NCI-H1092 treated with DMSO at 0.1 percent for 48 hours (cell line): ENCODE measurements at places on chromosomes 16 and 17.

GRCh38 chr17:8326511-8327302 lies 12.9 kb upstream of the ODF4 start:
- DNase-seq = peak; percentile 8

- DNase-seq = peak; percentile 55
Observed at GRCh38 chr17:46979147-46979863, at the start of gene RPRML. TSS of gene RPRML (minus strand) at chr17:46979253. CDS start at chr17:46979007, 246 bp downstream.

DNA sequence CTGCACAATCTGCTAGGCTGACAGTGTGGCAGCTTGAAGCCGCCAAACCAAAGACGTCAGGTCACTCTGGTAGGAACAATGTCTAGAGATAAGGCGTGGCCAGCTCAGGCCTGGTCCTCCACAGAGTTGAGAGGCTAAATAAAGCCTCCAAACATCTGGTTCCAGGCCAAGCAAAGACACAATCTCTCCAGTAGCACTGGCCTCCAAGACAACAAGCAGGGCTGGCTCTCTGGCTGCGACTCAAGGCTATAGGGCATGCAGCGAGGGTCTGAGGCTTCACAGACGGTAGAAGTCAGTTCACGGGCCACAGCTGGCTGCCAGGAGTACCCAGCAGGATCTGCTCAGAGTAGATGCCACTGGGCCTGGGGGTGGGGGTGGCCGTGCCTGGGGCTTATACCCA lies 75.6 kb downstream of the ABR start:
- DNase-seq = no peak

GRCh38 chr16:23062524-23062923 lies 86.7 kb downstream of the USP31 start:
- no peak for DNase-seq

DNA sequence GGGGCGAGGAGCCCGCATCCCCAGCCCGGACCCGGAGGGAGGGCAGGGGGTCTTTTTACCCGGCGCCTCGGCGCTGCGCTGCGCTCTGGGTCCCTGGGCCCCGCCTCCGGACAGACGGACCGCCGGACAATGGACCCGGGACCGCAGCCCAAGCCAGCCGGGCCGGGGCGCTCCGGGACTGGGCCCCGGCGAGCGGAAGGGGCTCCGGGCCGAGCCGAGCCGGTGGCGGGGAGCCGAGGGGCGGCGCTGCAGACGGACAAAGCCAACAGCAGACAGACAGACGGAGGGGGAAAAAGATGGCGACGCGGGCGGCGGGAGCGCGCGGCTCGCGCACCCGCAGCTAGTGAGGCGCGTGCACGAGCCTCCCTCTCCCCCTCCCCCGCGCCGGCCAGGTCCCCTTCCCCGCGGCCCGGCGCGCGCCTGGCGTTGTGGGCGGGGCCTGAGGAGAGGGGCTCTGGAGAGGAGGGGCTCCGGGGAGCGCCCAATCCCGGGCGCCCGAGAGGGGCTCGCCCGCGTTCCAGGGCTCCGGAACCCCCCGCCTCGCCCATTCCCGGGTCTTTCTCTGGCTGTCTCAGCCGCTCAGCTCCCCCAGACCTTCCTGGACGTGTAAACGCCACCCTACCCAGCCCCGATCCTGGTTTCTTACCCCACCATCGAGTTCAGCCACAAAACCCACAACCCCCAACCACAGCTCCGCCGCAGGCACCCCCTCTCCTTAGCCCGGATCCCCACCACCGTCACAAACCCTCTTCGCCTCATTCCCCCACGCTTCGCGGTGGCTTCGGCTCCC lies at the start of gene ZNF821:
ZNF821 (minus strand) TSS at position 334 of the 790 bp plus-strand sequence. CDS start 4,236 bp downstream, outside the sequence.
- DNase-seq = peak; percentile 79

DNA sequence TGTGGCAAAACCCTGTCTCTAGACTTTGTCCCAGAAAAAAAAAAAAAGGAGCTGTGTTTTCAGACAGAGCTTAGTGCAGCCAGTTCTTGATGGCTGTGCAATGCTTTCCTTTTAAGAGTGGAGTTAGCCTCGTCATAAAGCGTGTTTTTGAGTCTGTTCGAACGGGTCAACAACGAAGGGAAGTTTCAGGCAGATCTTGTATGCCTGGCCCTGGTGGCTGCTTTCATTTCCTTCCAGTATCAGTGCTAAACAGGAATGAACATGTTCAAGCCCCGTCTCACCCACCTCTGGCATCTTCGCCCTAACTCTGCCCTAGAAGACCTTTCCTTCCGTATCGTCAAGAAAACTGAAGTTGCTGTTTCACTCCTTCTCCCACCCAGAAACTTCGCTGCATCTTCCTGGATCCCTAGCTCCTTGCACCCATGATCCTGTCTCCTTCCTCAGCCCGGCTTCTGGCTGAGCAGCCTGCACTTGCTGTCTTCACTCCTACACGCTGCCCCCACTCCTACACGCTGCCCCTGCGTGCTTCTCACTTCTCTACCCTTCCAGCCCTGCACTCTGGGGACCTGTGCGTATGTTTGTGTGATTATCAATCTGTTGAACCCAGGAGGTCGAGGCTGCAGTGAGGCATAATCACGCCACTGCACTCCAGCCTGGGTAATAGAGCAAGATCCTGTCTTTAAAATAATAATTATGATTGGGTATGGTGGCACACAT lies 55.3 kb downstream of the USP10 start:
- no peak for DNase-seq

- DNase-seq = no peak
Observed at GRCh38 chr16:4077174-4077649, 39.0 kb downstream of the ADCY9 start.

DNA sequence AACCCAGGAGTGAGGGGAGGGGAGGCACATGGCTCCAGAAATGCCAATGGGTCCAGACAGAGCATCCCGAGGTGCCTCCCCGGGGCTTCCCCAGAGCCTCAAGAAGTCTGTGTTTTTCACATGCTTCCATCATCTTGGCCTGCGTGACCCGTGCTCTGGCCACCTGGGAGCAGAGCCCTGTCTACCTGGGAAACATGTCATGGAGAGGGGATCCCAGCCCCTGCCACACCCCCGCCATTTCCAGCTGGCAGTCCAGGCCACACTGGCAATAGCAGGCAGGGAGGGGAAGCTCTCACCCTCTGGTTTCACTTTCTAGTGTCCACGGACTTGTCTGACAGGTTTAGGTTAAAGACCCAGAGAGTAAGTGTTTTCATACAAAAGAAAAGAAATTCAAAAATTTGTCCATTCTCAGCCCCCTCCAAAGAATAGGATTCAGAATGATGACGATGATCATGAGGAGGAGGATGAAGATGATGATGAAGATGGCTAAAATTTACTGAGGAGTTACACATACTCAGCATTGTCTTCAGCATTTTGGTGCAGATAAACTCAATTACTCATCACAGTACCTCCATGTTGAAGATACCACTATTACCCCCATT lies 9.0 kb downstream of the SMIM5 start:
- no peak for DNase-seq

- DNase-seq = no peak
Observed at GRCh38 chr16:82425661-82426060, 201.1 kb upstream of the CDH13 start.

DNA sequence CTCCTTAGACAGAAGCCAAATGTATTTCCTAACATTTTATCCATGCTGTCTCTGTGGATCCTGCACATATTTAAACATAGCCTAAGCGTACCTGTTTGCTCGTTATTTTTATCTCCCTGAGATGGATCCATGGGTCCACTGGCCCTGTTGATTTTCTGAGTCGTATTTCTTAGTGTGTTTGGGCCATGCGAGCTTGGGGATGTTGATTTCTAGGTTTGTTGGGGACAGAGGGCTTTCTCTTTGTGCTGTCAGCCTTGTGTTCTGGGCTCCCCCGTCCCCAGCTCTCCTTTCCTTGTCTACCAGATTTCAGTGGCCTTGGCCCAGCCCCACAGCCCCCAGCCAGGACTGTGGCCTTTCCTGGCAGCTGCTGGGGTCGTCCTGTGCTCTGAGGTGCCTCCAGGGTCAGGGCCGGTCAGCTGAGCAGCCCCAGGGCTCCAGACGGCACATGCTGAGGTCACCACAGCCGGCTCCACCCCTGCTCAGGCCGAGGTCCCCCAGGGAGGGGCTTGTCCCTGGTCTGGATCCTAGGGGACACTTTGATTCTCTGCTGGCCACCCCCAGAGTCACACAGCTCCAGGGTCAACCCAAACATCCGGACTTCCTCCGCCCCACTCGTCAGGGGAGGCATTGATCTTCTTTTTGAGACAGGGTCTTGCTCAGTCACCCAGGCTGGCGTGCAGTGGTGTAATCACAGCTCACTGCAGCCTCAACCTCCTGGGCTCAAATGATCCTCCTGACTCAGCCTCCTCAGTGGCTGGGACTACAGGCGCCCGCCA lies 4.4 kb downstream of the SSTR5 start:
- no peak for DNase-seq

- DNase-seq = no peak
Observed at GRCh38 chr16:67846063-67846319, 742 bp upstream of the NUTF2 start.

DNA sequence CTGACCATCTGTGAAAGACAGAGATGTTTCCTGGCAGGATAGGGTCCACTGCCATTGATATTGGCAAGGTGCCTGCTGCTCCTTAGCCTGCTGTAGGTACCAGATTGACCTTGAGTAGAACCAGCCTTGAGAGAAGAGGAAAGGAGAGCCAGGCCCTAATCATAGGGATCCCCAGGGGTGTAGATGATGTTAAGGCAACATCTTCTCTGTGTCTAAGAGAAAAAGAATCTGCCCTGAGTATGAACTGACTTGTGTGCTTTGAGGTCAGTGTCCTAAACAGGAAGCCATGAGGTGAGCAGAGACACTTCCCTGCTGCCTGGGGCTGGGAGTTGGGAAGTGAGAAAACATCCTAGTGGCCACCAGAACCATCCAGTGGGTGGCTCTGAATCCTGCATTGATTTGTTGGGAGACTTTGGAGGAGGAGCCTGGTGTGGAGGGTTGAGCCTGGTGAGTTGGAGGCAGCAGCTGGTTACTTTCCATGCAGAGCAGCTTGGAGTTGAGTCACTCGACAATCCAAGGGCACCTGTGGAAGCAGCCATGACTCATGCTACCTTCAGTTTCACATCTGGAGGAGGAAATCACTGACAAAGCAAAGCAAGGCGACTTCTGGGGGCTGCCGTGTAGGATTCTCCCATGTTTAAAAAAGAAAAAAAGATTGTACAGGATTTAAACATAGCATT lies 47.8 kb downstream of the BMERB1 start:
- no peak for DNase-seq

- peak; percentile 89 for DNase-seq
Observed at GRCh38 chr17:68101075-68101986, 65.8 kb downstream of the KPNA2 start.

GRCh38 chr16:6498858-6499257 lies 833.8 kb upstream of the RBFOX1 start:
- DNase-seq = no peak

- DNase-seq = no peak
Observed at GRCh38 chr17:55072898-55073297, 104.3 kb downstream of the STXBP4 start.

DNA sequence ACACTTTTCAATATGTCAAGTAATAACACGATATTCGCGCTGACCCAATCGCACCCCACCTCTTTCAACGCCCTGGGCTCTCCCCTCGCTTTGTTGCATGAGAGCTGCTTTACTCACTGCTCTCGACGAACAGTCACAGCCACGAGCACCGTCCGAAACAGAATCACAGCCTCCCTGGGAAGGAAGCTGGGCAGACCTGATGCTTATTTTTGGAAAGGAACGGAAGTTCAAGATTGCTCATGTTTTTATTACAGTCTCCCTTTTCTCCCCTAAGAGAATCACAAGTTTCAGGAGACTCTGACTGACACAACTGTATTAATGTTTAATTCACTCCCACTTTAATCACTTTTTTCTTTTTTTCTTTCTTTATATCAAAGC lies 67.8 kb downstream of the ANKRD11 start:
- DNase-seq = no peak

- no peak for DNase-seq
Observed at GRCh38 chr17:56597495-56597990, 4.0 kb downstream of the NOG start.

GRCh38 chr16:55530316-55530856 lies 21.5 kb downstream of the LPCAT2 start:
- DNase-seq = no peak

- DNase-seq = peak; percentile 83
Observed at GRCh38 chr17:57586196-57586740, 158.8 kb downstream of the CCDC182 start.

- no peak for DNase-seq
Observed at GRCh38 chr17:74893936-74894671, 671 bp upstream of the FADS6 start.

- DNase-seq = no peak
Observed at GRCh38 chr17:35866341-35866950, 2.2 kb downstream of the HEATR9 start.

GRCh38 chr16:50878966-50879615 lies 137.2 kb downstream of the CYLD start:
- no peak for DNase-seq

GRCh38 chr17:57889892-57890856 lies 40.3 kb upstream of the MRPS23 start:
- DNase-seq = no peak

- no peak for DNase-seq
Observed at GRCh38 chr17:8708025-8708461, 36.6 kb downstream of the CCDC42 start.

GRCh38 chr17:40646791-40647623 lies 611 bp downstream of the SMARCE1 start:
- peak; percentile 56 for DNase-seq

- DNase-seq = no peak
Observed at GRCh38 chr17:79217473-79218135, 143.0 kb downstream of the ENGASE start.

DNA sequence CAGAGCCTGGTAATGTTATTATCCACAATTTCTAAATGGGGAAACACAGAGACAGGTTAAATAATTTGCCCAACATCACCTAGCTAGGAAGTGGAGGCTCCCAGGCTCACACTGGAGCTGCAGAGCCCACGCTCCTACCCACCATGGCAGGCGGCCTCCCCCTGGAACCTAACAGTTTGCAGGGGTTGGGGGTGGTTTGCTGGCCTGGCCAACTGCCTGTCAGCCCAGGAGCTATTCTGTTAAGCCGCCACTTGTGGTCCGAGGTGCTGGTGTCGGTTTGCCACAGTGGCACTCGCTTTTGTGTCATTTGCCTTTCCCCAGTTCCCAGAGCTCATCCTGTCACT lies 3.6 kb downstream of the PRCD start:
- DNase-seq = peak; percentile 39

- no peak for DNase-seq
Observed at GRCh38 chr16:85926370-85926769, 27.4 kb downstream of the IRF8 start.

GRCh38 chr17:36142235-36142634 lies 34.2 kb downstream of the TBC1D3B start:
- no peak for DNase-seq

DNA sequence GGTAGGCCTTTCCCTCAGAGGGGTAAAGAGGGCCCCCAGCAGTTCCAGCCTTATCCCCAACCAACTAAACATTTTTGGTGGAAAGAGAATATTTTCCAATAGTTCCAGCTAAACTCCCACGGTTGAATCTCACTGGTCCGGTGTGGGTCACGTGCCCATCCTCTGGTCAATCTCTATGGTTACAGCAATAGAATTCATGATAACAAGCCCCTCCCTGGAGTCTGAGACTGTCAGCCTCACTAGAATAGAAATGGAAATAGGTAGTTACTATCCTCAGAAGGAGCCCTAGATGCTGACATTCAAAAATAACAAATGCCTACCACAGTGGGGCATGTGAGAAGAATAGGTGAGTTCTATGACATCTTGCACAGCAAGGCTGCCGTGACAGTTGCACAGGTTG lies 37.5 kb upstream of the LITAF start:
- DNase-seq = no peak
